ENCODE measurements at places on chromosomes 5 and 9.
A peak's percentile ranks its signal among the peaks of the same experiment; 100 is the strongest.

GRCh38 chr9:27799326-27799725, 226.0 kb upstream of the C9orf72 start:
- DNase-seq = no peak

DNA sequence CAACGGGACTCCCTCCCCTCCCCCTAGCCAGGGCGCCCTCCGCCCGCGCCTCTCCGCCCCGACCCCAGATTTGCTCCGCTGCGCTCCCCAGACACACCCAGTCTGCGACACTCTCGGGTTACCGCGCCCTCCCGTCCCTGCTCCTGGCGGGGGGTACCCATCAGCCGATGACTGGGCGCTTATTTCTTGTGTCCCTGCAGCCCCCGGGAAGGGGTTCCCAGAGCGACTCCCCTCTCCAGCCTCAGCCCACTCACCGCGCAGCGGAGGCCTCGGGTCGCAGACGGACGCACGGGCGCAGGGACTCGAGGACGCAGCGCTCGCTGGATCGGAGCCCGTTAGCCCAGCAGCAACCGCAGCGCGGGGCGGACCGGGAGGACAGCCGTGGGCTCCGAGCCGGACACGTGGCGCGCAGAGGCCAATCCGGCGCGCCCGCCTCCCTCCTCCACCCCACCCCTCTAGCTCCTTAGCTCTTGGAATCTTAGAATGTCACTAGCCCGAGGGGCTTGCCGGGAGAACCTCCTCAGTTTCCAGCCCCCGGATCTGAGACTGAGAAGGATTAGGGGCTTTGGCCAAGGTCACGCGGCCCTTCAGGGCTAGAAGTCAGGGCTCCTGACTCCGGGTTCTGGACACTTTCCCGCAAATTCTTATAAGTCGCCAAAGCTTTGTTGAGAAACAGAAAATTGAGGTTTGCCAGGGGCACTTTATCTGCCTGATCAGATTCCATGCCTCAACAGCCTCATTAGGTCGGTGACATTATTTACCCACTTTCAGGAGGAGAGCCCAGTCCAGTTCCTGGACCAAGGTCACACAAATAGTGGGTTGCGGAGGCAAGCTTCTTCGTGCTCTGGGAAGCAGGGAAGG, at the start of gene ANXA6:
Gene ANXA6, minus strand, starts transcription at position 354 of the 861 bp plus-strand sequence. CDS start 9,878 bp downstream, outside the sequence.
- DNase-seq = peak; percentile 45

DNA sequence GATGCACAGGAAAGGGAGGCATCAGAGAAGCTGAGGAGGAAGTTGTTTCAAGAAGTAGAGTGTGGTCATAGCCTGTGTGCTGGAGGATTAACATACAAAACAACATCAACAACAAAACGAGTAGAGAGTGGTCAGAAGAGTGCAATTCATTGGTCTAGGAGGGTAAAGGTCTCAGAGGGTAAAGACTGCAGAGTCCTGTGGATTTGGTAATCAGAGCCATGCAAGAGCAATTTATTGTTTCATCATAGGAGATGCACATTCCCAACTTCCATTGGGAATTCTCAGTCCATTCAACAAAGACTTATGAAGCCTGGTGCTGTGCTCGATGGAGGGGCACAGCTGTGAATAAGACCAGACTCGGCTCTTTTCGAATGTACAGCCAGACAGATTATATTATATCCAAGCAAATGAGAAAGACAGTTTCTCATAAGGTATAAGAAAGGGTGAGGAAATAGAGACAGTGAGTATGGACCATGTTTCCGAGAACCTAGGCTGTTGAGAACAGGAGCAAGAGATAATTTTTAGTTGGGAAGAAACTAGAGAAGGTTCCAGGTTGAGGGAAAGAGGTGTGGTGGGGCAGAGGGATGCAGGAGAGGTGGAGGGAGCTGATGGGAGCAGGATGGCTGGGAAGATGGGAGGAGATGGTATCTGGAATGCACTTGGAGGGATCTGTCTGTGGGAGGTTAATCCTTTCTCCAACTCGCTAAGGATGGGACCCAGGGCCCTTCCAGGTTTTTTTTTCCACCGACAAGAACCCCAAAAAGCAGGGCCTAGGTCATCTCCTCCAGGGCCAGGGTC, 7.9 kb upstream of the MYORG start:
- DNase-seq = no peak

DNA sequence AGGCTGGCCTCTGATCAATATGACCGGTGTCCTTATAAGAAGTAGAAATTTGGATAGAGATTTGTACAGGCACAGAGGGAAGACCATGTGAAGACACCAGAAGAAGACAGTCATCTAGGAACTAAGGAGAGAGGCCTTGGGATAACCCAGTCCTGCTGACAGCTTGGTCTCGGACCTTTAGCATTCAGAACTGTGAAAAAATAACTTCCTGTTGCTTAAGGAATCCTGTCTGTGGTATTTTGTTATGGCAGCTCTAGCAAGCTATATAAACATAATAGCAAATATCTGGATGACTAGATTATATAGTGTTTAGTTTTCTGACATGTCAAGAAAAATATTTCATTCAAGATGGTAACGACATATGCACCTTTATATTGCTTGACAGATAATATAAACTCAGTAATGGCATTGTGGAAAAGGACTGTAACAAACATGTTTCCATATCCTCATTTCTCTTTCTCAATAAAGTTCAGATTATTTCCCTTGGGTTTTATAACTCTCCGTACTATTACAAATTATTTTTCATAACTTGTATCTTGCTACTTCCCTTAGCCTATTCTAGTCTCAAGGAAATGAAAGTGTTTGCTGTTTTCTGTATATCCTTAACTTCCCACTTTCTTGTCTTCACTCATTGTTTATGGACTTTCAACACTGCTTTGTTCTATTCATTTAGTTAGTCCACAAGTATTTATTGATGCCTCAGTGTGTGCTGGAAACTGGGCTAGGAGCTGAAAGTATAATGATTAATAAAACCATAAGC, 62.4 kb downstream of the KIAA1958 start:
- DNase-seq = no peak

- no peak for DNase-seq
Observed at GRCh38 chr9:120038342-120038741, 541.6 kb downstream of the CDK5RAP2 start.
